ENCODE measurements at places on chromosomes 12 and 14.

DNA sequence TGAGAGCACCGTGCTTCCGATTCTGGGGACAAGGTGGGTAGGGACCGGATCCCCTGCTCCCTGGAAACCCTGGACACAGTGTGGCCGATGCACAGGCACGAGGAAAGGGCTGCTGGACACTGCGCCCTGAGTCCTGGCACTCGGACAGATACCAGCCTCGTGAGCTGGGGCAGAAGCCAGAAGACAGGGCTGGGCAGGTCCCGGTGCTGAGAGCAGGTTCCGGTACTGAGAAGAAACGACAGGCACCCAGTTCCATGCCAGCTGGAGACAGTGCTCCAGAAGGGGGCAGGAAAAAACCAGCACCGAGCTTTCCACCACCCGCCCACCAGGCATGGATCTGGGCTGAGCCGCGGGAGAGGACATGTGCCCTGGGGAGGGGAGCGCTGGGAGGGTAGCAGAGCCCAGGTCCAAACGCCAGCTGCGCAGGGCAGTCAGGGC is 6.5 kb downstream of the XRCC3 start:
- no peak for DNase-seq

DNA sequence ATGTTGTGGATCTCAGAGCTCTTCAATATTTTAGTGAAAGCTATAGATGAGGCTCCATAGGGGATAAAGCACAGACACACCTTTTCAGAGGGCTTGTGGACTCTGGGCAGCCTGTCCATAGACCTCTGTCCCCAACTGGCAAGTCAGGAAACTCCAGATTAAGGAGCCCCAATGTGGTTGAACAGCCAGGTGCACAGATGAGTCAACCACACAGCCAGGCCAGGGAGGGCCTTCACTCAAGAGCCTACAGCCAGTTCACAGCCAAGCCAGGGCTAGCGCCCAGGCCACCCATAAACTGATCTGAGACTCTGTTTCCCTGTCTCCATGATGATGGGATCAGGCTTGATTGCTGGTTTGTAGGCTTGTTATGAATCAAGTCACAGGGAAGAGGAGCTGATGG is 1.0 kb upstream of the BDKRB2 start:
- DNase-seq: no peak

DNA sequence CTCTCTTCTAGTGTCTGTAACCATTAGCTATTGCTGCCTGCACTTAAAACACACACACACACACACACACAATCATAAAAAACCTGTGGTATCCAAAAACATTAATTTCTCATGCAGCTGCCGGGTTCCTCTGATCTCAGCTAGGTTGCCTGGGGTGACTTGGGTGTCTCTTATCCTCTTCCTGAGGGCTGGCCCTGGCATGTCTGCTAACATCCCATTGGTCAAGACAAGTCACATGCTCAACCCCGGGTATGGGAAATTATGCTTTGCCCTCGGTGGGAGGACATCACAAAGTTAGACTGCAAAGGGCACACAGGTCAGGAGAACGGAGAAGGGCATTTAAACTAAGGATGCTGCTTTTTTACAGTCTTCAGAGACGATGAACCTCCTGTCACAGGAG is 55.7 kb downstream of the TRPV4 start:
- DNase-seq: no peak

GRCh38 chr14:64646103-64646502 is 58.1 kb upstream of the PLEKHG3 start:
- DNase-seq: no peak

GRCh38 chr14:52790756-52791222 is 618 bp downstream of the GNPNAT1 start:
- DNase-seq: no peak

GRCh38 chr12:63898764-63899337 is 54.4 kb downstream of the SRGAP1 start:
- no peak for DNase-seq

GRCh38 chr12:126784328-126784921 is 1482.5 kb upstream of the TMEM132C start:
- DNase-seq: no peak

DNA sequence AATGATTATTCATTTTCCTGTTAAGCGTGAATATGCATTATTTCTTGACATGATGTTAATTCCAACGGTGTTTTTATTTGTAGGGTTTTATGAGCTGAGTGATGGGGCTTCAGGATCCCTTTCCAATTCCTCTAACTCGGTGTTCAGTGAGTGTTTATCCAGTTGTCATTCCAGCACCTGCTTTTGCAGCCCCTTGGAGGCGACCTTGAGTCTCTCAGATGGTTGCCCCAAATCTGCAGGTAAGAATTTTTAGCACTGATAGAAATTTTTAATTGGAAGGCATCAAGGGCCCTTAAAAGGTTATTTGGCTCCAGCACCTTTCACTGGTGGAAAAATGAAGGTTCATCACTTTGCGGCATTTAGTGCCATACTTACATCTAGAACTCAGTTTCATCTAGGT is 3.7 kb downstream of the DACT1 start:
- no peak for DNase-seq

GRCh38 chr12:66514581-66514980 is 164.3 kb downstream of the GRIP1 start:
- no peak for DNase-seq

DNA sequence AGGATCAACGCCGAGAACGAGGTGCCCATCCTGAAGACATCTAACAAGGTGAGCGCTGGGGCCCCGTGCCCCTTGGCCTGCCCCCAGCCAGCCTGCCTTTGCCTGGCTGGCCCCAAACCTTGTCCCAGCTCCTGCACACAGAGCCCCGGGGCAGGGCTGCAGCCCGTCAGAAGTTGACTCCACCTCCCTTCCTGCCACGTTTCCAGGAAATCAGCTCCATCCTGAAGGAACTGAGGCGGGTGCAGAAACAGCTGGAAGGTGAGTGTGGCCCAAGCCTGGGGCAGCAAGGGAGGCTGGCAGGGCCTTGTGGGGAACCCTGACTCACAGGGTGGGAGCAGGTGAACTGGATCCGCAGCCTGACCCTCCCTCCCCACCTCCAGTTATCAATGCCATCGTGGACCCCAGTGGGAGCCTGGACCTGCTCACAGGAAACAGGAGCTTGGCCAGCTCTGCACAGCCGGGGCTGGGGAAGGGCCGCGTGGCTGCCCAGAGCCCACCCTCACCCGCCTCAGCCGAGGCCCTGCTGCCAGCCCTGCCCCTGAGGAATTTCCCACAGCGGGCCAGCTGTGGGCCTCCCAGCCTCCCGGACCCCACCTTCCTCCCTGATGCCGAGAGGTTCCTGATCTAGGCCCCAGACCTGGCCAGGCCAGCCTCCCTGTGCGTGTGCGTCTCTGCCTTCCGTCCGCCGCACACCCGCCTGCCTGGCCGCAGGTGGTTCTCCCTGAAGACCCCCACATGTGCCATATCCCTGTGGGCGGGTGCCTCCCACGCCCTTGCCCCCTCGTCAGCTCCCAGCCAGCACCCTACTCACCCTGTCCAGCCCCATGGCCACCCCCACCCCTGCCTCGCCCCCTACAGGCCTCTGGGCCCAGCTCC is 29.5 kb downstream of the CEP170B start:
- no peak for DNase-seq

DNA sequence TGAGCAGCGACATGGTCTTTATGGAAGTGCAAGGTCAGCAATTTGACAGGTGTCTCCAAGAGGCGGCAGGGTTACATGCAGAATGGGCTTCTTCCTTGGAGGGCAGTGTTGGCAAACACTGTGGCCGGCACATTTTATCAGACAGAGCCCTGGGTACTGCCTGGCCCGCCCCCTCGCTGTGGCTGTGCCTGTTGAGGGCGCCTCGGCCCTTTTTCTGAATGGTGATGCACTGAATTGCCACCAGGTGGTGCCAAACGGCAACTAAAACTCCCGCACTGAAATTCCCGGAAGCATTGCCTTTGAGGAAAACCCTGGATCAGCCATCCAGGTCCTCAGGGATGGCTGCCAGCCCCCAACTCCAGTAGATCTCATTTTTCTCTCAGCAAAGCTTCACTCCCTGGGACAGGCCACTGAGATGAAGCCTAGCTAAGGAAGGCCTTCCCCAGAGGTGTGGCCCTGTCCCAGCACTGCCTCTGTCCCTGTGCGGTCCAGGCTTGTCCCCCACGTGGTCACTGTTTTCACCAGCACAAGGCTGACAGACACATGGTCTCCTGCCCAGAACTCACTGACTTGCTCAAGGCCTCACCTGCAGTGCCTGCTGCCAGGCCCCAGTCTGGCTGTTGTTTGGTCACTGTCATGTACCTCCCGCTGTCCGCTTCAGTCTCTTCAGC is 73.6 kb downstream of the TESC start:
- peak; percentile 13 for DNase-seq

DNA sequence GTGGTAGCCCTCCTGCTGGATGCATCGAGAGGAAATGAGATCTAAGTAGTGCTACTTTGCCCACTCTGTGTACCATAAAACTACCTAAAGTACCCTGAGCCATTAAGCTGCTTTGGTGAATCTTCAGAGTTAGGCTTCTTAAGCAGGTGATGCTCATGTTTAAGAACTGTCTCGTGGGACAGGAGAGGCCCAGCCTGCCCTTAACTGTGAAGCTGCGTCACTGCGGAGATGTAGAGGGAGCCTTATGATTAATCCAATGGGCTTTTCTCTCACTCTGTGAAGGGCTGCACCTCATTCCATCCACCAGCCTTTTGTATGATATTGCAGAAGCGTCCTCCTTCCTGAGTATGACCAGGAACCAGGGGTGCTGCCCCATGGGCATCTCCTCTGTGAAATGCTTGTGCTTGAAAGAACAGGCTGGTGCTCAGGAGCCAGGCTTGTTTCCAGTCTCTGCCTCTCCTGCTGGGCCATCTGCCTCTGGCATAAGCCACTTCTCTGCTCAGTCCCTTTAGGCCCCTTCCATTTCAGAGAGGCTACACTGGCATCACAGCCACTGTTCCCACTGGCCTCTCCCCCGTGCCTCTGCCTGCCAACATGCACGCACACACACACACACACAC is 6.8 kb upstream of the CCDC177 start:
- DNase-seq: no peak

DNA sequence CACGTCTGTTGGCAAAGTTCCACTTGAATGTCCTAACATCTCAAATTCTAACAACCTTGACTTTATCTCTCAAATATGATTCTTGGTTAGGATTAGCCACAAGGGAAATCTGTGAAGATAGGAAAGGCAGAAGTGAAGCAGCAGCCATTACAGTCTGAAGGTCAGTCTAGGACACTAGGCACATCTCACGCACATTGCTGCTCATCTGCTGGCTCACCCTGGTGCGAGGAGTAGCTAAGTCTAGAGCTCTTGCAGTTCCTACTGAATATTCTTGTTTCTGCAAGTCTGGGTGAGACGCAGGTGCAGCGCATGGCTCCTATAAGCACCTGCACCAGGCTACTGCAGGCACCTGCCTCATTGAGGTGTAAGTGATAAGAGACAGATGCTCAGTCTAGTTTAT is 6.4 kb upstream of the SLC25A3 start:
- no peak for DNase-seq

DNA sequence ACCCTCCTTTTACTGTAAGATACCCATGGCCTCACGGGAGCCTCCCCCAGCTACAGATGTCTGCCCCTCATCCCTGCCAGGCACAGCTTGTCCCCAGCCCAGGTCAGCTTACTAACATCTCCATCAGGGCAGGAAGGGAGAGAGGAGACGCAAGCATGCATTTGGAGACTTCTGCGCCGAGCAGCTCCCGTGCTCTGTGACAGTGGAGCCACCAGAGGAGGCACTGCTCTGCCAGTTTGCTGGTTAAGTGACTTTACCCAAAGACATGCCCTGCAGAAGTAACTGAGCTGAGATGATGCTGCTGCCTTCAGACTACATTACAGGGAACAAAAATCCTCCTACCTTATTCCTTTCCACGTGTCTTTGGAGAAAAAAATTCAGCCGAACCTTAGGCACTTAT is 133.4 kb downstream of the ESRRB start:
- no peak for DNase-seq

- DNase-seq: no peak
Measured at GRCh38 chr12:26939953-26940352, 1.7 kb downstream of the FGFR1OP2 start.

DNA sequence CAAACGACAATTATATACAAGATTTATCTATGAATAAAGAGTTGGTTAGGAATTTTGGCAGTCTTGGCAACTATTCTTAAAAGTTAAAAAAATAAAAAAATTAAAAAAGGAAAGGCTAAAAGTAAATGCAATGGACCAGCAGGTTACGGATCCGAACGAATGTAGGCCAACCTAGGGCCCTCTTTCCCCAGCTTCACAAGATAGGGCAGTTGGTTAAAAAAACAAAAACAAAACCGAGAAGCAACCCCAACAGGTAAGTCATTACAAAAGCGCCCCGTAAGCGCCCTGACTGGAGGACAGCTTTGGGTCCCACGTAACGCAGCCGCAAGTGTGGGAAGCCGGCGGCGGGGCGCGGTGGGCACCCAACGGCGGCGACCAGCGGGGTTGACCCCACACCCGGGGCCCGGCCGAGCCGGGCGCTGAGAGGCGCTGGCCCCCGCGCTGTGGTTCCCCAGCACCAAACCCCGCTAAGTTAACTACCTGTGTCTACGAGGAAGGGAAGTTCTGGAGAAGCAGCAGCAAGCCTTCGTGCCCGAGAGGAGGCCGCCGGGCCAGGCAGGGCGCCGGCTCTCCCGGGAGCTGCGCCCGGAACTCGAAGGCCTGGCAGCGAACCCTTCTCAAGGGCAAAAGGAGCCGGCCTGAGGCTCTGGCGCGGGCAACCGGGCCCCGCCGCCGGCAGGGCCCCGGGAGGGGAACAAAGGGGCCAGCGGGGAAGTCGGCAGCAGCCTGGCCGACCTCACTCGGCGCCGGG is 882 bp downstream of the HECTD1 start:
- peak; percentile 32 for DNase-seq

DNA sequence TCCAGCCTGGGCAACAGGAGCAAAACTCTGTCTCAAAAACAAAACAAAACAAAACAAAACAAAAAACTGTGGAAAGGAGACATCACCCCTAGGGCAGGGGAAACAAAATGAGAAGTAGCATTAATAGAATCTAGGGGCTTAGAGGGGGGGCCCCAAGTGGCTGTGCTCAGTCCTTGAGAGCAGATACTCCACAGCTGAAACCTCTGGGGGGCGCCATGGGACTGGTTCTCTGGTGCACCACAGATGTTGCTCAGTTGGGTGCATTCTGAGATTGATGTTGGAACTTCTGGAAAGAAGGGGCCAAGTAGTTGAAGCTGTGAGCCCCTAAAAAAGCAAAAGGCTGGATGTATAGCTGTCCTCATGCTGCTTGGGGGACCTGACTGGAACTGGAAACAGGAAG is 11.8 kb upstream of the SYNE2 start:
- DNase-seq: no peak

- DNase-seq: no peak
Measured at GRCh38 chr12:28186500-28186899, 3.8 kb upstream of the CCDC91 start.

DNA sequence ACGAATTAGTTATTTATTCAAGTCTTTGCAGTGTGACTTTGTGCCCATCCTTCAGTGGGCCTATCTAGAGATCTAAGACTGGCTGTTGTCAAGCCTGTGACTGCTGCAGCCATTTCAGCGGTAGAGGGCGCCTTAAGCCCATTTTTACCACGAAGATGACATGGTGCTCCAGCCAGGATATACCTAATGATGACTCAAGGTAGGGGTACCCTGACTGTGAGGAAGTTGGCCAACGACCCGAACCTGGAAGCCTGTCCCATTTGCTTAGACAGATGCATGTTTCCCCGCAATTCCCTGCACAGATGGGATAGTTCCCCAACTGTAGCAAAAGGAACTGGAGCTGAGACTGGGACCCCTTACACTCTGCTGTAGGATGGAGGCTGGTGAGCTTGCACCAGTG is 41.3 kb downstream of the RAB3IP start:
- no peak for DNase-seq
